ENCODE measurements at places on chromosomes 2 and 18.

DNA sequence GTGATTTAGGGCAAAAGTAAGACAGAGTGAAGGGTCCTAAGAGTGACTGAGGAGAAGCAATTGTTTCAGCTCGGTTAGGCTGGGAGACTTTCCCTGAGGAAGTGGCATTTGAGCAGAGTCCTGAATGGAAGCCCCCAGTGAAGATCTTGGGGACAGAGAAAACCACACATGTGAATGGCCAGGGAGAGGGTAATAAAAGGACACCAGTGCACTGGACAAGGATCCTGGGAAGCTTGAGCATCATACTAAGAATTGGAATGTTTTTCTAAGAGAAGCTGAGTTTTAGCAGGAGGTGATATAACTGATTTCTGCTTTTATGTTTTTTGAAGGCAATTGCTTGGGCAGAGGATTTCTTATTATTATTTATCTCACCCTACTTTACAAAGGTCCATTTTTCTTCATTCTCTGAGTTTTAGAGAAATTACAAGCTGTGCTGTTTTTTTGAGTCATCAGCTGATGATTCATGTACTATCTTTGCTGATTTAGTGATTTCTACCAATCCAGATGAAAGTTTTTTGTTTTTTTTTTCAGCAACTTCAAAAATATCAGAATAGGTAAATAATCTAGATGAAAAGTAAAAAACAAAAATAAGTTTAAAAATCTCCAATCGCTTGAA, 43.5 kb downstream of the MFSD6 start:
- no peak for DNase-seq

DNA sequence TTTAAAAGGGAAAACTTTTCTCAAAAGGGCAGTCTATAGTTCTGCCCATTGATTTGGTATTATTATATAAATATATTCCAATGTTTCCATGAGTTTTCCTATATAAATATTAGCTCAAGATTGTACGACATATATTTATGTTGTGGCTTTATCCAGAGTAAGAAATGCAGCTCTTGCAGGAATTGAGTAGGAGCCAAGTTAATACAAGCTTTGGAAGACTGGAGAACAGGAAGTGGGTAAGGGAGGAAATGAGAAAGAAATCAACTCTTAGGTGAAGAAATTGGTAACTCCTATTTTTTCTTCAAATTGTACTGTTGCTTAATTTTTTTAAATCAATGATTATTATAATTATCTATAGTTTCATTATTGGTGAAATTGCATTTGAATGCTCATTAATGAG, 105.4 kb upstream of the FAM117B start:
- DNase-seq, result no peak

DNA sequence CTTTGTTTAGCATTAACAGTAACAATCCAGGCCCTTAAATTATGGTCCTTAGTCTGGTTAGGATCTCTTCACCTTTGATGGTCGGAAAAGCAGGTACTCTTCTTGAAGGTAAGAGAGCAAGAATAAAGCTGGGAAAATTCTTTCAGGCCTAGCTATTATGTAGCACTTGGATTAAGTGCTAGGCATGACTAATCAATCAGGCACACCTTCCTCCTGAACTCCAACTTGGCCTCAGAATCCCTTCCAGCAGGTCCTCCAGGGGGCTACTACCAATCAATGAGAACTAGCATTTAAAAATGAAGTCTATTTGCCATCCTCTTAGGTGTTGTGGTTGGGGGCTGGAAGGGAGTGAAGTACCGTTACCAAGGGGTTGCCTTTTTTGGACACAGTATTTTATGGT, 3.7 kb downstream of the SMYD1 start:
- no peak for DNase-seq

GRCh38 chr2:104860451-104860790, 6.5 kb downstream of the POU3F3 start:
- no peak for DNase-seq

- no peak for DNase-seq
Observed at GRCh38 chr18:35610724-35611123, 29.2 kb downstream of the GALNT1 start.

- no peak for DNase-seq
Observed at GRCh38 chr2:121074293-121074932, 210.6 kb downstream of the TFCP2L1 start.

- no peak for DNase-seq
Observed at GRCh38 chr18:75139226-75139911, 69.6 kb downstream of the PTGR3 start.

DNA sequence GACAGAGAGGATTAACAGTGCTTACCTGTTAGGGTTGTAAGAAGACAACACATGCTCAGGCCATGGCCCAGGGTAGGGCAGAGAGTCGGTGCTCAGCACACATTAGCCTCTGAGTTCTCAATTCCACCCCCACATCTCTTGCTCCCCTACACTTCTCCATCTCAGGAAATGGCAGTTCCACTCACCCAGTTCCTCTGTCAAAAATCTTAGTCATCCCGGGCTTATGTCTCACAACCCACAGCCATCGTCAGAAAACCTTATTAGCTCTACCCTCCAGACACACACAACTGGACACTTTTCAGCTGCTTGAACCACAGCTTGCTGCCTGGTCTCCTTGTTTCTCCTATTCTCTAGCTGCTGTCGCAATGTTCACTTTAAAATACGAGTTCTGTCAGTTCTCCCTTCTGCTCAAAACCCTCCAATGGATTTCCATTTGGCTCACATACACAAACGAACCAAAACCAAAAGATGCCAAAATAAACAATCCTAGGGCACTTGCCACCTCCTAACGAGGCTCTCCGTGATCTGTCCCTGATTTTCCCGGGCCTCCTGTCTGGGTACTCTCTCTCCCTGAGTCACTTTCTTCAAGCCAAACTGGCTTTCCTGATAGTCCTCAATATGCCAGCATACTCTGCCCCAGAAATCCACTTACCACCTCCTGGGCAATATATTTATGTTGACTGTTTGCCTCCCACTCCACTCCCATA, 89.7 kb downstream of the KCTD1 start:
- no peak for DNase-seq

GRCh38 chr18:34867520-34867919, 157.4 kb downstream of the DTNA start:
- no peak for DNase-seq

DNA sequence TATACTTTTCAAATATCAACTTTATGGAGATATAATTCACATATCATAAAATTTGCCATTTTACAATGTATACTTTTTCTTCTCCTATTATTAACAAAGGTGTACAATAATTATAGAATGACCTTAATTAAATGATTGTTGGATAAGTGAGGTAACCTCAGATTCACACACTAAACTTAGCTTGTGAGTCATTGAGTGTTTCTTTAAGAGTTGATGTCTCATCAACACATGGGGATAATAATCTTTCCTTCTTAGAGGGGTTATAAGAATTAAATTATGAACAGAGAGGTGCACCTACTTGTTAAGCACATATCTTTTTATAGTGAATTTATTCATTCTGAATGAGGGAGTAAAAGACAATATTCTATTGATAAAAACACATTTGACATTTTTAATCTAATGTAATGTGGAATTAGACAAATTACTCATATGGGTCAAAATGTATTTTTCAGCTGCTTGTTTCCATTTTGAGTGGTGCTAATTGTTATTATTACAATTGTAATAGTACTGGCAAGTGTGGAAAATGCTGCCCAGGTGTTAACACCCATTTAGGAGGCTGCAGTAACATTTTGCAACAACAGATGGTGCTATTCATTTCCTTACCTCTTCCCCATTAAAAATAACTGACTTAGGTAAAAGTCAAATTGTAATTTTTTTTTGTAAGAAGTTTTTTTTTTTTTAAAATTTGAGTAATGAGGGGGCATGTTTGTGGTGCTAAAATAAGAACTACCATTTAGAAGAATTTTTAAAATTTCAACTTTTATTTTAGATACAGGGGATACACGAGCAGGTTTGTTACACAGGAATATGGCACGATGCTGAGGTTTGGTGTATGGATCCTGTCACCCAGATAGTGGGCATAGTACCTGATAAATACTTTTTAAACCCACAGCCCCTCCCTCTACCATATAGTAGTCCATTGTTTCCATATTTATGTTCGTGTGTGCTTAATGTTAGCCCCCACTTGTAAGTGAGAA, 32.1 kb upstream of the DYNAP start:
- DNase-seq, result no peak

GRCh38 chr2:25341753-25342371, at the start of gene DNMT3A:
DNMT3A (minus strand) TSS chr2:25341925; CDS start chr2:25313984, 27,941 bp downstream.
- DNase-seq, result no peak

DNA sequence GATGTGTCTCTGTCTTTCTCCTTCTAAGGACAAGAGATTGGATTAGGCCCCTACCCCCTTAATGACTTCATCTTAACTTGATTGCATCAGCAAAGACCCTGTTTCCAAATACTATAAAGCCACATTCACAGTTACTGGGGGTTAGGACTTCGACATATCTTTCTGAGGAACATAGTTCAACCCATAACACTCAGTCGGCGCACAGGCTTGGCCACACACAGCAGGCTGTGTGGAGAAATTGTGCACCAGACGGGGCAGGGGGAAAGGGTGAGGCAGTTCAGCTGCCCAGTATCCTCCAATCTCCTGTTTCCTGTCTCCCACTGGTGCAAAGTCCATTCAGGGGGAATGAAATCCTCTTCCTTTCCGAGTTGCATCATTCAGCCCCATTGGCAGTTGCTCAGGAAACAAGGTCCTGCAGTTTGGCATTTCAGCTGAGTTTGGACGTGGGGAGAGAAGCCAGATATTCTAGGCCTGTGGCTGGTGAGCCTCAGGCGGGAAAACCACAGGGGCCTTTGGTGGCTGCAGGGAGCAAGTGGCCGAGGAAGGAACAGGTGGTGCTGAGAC, 9.4 kb upstream of the RAPGEF4 start:
- no peak for DNase-seq

GRCh38 chr2:223460209-223460608, 142.0 kb downstream of the SCG2 start:
- no peak for DNase-seq

DNA sequence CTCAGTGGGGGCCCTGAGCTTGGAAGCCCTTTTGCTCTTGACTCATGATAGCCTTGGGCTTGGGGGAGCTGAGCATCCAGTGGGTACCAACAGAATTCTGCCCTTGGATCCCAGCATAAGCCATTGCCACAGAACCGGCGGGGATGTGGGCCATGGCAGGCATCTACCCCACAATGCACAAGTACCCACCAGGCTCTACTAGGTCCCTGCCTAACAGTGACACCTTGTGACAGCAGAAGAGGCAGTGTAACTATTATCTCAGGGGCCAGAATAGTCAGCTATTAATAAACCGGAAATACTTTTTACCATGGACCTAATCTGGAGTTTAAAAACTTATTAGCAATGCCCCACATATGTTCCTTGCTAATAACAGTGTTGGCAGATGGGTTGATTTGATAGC, 397.2 kb downstream of the TMEM182 start:
- no peak for DNase-seq

DNA sequence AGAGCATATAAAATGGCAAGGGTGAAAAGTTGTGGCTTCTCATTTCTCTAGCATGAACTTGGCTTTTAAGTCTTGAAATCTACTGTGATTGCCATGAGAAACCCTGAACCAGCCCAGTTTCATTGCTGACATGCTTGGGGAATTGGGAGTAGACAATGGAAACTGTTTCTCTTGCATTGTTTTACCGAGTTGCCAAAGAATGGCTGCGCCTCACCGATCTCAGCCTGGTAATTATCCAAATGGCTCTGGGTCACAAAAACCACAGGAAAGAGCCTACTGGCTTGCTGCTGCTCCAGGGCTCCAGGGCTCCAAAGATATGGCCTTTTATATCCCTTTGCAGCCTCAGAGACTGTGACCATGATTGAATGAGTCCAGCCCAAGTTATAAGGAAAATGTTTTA, 310.4 kb upstream of the NT5C1B start:
- no peak for DNase-seq

DNA sequence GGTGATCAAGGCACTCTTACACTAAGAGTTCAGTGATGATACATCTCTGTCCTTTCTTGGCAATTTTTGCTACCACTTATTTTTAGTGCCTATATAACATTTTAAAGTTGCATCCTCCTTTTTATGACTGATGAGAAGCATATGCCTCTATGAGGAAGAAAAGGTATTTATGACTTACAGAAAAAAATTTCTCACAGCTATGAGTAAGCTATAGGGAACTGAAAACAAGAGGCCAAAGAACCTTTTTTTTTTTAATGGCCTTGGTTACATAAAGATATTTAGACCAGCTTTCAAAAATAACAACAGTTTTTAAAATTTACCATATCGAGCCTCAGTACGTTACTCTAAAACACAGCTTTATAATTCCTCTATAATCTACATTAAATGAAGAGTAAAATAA, 21.3 kb downstream of the MBD5 start:
- DNase-seq, result no peak

DNA sequence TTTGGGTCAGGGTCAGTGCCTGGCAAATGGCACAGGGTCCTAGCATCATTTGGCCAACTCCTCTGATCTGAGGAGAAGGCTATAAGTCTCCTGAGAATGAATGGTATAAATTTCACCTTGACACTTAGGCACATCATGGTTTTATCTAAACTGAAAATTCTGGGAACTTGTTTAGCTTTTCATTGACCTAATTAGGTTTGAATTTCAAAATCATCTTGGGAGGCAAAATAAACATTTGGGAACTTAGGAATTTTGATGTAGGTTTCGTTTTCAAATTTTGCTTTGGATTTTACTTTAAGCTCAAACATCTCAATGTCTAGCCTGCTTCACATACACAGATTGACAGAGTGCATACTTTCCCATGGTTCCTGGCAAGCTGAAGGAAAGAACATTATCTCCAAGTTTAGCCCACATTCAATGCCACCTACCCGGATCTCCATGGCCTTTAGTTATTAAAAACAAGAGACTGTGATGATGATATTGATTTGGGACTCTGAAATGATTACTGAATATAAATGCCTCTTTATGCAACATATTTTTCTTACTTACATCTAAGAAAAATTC, 44.5 kb downstream of the MYOM1 start:
- DNase-seq, result no peak

GRCh38 chr2:176536439-176537133, 267.3 kb downstream of the MTX2 start:
- DNase-seq, result no peak

DNA sequence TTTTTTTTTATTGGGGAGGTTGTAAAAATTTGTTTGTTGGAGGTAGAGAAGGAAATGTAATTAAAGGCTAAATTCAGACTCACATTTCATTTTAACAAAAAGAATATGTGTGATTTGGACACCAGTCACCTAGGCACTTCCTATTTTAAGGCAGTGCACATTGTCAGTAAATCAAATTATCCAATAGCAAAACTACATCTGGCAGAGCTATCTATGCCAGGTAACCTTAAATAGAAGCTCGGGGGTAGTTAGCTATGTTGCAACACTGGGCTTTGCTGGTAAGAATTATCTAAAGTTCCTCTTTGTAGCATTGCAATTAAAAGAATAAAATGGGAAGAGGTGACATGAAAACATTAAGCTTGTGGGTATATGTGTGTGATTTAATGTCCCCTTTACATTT, 1064.4 kb upstream of the ZEB2 start:
- DNase-seq, result no peak

DNA sequence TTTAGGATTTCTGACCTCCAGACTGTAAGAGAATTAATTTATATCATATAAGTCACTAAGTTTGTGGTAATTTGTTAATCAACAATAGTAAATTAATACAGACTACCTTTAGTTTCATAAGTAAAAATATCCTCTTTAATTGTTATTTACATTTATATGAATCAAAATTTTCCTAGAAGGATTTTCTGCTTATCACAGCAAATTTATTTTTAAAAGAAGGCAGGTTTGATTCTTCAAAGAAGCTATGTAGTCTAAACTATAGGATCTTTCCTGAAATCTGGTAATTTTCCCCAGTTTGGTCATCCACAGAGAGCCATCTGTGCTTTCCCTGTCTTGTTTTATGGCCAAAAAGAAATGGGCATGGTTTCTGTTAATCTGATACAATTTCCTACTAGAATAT, 13.1 kb upstream of the VRK2 start:
- DNase-seq, result no peak

- DNase-seq, result no peak
Observed at GRCh38 chr2:240187989-240188590, 47.6 kb upstream of the OTOS start.

Data from stimulated activated CD8-positive, alpha-beta memory T cell treated with anti-CD3 and anti-CD28 coated beads, Interleukin-4, amount 100 ng/mL, for 4 hours (primary cell).